ENCODE measurements at places on chromosomes 7 and 10.

GRCh38 chr10:52313256-52313932, 687 bp upstream of the DKK1 start:
- DNase-seq: no peak

- no peak for DNase-seq
Measured at GRCh38 chr7:151758622-151759540, 118.0 kb downstream of the PRKAG2 start.

DNA sequence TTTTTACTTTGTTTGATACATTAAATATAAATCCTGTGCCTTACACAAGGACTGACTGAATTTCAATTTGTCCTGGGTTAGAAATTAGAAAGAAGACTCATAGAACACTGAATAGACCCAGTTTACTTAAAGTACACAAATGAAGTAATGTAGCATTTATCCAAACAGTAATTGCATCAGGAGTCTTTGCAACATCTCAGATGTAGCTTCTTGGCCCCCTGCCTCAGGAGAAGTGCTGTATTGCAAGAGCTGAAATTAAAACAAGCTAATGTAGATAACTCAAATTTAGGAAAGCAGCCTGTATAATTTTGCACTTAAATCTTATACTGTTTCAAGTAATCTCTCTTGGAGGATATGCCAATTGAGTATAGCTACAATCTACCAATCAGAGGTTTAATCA, 54.3 kb upstream of the KCND2 start:
- no peak for DNase-seq

- DNase-seq: no peak
Measured at GRCh38 chr7:20596653-20597052, 18.8 kb upstream of the ABCB5 start.

DNA sequence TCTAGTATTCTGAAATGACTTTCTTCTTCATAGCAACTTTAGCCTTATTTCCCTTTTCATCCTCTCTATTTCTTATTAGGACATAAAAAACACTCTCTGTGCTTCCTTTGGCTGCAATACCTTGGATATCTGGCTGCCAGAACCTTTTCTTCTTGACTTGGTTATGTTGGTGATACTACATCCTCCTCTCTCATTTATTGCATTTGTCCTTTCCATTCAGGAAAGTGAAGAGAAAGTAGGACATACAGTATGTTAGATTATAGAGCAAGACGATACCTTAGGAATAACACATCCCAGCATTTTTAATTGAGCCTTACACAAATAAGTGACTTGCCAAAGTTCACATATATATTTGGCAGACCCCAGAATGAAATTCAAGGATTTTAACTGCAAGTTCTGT, 210.1 kb upstream of the PPP1R3A start:
- DNase-seq: no peak

- DNase-seq: no peak
Measured at GRCh38 chr10:18368273-18368672, 228.0 kb downstream of the CACNB2 start.

DNA sequence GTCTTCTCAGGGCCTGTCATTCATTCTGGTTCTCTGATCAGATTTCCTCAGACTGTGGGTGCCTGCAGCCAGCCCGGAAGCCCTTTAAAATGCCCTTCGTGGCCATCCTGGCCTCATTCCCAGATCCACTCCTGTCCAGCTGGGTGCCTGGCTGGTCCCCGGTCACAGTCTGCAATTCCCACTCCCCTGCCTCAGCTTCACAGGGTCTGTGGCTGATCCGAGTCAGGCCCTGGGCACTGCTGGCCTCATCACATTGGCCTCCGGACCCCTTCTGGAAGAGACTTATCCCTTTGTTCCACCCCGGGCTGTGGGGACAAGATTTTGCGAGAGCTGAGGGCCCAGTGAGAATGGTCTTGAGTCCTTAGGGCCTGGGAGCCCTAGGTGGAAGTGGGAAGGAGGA, 12.1 kb downstream of the DOCK1 start:
- DNase-seq: no peak

DNA sequence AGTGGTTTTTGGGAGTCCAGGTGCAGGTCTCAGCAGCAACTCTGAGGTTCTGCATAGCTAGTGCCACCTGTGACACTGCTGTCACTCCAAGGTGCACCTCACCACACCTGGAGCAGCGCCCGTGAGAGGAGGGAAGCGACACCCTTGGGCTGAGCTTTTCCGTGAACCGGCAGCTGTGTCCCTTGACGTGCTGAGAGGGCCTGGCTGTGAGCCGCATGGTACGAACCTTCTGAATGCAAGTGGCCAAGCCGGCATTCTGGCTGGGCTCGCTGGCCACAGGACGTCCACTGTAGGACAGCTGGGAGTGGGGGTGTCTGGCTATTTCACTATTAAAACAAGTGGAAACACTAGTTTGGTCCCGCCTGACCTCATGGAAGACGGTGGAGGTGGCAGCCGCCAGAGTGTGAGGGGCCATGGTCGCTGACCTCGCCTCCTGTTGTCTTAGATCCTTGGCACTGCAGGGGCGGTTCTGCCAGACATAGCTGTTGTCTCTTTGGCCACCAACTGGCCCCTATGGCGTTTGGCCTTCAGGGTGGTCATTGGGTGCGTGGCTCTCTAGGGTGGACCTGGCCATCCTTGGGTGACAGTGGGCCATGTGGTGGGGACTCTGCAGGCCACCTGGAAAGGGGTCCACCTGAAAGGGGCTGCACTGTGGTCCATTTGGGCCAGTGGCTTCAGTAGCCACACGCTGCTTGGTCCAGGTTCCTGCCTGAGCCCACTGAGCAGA, 12.9 kb downstream of the INPP5A start:
- DNase-seq: no peak

DNA sequence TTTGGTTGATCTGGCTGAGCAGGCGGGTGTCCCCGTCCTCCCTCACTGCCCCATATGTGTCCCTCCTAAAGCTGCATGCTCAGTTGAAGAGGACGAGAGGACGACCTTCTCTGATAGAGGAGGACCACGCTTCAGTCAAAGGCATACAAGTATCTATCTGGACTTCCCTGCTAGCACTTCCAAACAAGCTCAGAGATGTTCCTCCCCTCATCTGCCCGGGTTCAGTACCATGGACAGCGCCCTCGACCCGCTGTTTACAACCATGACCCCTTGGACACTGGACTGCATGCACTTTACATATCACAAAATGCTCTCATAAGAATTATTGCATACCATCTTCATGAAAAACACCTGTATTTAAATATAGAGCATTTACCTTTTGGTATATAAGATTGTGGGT, 26.9 kb upstream of the TRIM56 start:
- DNase-seq: peak; percentile 47

DNA sequence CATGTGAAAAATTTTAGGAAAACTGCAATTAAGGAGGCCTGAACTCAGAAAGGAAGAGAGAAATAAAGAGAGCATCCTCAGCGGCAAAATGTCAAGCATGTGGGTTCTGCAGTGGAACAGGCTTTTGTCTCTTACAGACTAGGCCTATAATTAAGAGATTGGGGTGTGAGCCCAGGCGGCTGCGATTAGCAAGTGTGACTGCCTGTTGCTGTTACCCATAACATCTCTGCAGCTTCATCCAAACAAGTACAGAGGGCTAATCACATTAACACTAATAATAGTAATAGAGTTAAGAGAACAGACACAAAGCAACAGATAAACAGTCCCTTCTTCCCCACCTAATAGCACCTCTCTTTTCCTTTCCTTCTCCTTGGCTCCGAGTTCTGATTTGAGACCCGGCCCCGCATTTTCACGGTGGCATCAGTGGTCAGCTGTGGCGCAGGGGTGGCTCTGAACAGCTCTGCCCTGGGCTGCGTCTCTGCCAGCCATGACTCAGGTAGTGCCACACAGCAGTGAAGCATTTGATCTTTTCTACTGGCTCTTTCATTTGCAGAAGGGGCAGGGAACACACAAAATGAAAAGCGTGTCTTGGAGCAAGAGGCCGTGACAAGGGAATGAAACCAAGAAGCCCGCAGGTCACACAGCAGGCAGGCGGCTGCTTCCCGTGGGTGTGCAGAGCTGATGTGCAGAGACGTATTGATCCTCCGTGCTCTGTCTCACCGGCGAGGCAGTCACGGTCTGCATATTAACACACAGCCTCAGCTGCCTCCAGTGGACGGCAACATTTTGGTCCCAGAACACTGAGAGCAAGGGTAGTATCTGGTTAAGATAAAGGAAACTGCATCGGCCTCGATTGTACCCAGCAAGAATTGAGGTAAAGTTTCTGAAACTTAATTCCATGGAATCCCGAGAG, 103.1 kb downstream of the KLF6 start:
- no peak for DNase-seq

GRCh38 chr10:62939698-62940097, 123.5 kb upstream of the EGR2 start:
- DNase-seq: no peak

- no peak for DNase-seq
Measured at GRCh38 chr10:3838460-3839437, 53.7 kb upstream of the KLF6 start.

DNA sequence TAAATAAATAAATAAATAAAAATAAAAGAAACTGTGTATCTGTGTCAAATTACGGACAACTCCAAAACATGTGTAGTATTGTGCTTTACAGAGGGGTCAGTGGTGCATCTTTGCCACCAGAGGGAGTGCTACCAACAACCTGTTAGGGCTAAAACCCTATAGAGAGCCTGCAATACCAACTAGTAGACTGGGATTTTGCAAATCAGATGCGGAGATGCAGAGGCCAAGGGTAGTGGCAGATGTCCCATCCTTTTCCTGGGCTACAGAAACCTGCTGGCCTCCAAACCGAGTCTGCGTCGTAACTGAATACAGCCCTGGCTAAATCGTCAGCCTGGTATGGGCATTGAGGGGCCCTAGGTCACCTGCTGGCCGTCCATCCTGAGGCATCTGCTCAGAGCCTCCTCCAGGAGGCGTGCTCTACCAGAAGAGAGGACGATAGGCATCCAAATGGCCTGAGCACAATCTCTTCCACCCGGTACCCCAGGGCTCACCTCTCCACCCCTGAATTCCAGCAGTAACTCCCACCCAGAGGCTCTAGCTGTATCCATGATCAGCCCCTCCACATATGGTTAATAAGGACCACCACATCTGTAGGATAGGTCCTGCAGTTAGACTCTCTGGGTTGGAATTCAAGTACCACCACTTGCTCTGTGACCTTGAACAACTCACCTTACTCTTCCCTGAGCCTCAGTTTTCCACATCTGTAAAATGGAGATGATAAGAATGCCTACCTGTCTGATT, 6.2 kb upstream of the RRP12 start:
- DNase-seq: peak; percentile 74

DNA sequence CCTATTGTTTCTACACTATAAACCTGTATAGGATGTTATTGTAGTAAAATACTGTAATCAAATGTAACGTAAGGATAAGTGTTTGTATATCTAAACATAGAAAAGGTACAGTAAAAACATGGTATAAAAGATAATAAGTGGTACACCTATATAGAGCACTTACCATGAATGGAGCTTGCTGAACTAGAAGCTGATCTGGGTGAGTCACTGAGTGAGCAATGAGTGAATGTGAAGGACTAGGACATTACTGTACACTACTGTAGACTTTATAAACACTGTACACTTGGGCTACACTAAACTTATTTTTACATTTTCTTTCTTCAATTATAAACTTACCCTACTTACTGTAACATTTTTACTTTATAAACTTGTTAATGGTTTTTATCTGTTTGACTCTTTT, 732.9 kb upstream of the LRRN3 start:
- no peak for DNase-seq

DNA sequence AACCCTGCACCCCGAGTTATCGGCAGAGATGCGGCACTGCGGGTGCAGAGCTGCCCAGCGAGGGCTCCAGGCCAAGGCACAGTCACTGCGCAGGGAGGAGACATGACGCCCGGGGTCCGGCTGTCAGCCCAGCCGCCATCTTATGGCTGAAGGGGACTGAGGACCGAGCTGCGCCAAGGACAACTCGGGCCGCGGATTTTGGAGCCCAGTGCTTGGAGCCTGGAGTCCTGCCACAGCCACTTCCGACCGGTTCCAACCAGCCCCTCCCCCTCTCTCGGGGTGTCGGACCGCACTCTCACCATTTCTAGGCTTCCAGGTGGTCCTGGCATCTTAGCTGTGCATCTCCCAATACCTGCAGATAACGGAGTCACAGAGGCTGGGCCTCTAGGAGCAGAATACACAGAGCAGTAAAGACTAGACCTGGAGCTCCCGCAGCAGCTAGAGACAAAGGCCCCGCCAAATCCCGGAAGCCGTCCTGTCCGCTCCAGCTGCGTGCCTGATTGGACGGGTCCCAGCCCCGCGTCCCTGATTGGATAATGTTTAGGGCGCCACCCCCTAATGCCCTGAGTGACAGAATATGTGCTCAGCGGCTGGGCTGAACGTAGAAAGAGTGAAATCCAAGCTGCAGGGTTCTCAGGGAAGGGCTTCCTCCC, at the start of gene ZNF680:
Gene ZNF680 (minus strand): TSS at position 446 of the 653 bp plus-strand sequence. CDS start 117 bp downstream, at position 329.
- DNase-seq: peak; percentile 88

DNA sequence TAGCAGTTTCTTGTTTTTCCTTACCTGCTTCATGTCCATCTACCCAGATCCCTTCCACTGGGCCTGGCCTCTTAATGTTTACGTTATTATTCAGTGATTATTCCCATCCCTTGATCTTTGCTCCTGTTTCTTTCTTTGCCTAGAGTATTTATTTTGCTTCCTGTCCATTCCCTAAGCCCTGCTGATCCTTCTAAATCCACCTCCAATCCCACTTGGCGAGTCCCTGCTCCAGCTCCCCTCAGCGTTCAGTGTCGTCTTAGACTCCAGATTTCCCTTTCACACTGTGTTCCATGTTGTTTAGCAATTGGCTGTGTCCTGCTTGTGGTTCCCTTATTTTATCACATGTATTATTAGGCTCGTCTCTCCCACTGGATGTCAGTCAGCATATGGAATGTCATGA, 7.3 kb downstream of the PPP2R2D start:
- no peak for DNase-seq

- DNase-seq: no peak
Measured at GRCh38 chr10:125162120-125162931, 2.0 kb upstream of the CTBP2 start.

DNA sequence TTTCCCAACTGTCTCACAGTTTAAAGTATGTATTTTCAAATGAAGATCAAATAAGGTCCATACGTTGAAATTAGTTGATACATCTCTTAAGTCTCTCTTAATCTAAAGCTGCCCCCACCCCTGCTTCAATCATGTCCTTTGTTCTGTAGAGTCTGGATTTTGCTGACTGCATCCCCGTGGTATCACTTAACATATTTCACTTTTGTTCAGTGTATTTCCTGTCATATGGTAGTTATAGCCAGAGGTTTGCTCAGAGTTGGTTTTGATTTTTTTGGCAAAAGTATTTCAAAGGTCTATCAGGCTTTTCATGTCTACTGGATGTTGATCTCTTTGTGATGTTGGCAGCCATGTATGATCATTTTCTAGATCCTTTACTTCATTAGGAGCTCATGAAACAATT, 54.4 kb upstream of the ARID5B start:
- no peak for DNase-seq

DNA sequence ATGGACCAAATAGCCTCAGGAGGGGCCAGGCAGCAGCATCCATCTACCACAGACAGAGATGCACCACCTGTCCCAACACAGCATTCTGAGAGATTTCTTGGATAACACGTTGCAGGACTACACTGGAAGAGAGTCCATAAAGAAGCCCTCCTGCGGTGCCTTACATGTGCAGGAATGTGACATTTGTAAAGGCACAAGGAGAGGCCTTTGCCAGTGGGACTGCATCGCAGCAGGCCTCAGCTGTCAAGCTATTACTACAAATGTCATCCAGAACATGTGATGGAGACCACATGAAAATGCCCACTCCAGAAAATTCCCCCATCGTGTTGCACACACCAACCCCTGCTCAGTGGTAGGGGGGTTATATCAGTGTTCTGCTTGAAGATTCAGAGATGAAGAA, 77.4 kb downstream of the ATXN7L1 start:
- DNase-seq: no peak

Measured in GM13977 (cell line).